H1 (cell line): ENCODE measurements at places on chromosomes 13 and 19. TPM values are rescaled to one million over a fixed set of nuclear protein-coding genes. Genes with fewer than 3 reads are reported as not detected.

The IER2 gene
- 137 and 138 TPM in 2 replicates for total RNA-seq

The HS6ST3 gene
- total RNA-seq, result 1.2 TPM in 2 replicates

The FSD1 gene
- total RNA-seq, result 54.8 and 58.8 TPM in 2 replicates

The FLT3LG gene
- total RNA-seq, result 1.6 and 2.6 TPM in 2 replicates

- H3K36me3 ChIP-seq, result peaks cover 12% of the 10 kb centered on the region; the same call in 1 of the 2 replicates
- DNase-seq, result no peak
- no peak overlapping the region for H3K4me3 ChIP-seq
Observed at GRCh38 chr19:43662487-43662886, 7.5 kb downstream of the PLAUR start.

- DNase-seq, result no peak
- H3K27ac ChIP-seq, result peak overlapping the region; percentile 62; the same call in 1 of the 2 replicates
- no peaks in the 10 kb centered on the region for H3K27me3 ChIP-seq
- H3K36me3 ChIP-seq, result no peaks in the 10 kb centered on the region
- no peaks in the 10 kb centered on the region for H3K4me1 ChIP-seq
- H3K4me3 ChIP-seq, result peak overlapping the region; percentile 81
Observed at GRCh38 chr13:24922387-24922744, 158.4 kb downstream of the RNF17 start.

DNA sequence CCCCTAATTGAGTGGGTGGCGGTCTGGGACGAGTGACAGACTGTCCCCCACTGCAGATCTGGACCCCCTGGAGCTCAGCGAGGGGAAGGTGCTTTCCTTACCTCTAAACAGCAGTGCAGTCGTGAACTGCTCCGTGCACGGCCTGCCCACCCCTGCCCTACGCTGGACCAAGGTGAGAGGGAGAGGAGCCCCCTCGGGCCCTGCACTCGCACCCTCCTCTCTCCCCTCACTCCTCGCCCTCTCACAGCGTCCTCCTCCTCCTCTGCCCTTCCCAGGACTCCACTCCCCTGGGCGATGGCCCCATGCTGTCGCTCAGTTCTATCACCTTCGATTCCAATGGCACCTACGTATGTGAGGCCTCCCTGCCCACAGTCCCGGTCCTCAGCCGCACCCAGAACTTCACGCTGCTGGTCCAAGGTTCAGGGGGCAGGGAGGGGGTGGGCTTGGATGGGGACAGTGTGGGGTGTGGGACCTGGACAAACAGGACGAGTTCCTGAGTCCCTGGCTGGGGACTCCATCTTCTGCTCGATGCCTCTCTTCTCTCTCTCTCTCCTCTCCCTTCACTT lies 9.6 kb downstream of the BCAM start:
- H3K27me3 ChIP-seq, result no peaks in the 10 kb centered on the region; the same call in none of the 2 replicates
- H3K36me3 ChIP-seq, result peaks cover 37% of the 10 kb centered on the region
- no peak for DNase-seq
- no peak overlapping the region for H3K27ac ChIP-seq

DNA sequence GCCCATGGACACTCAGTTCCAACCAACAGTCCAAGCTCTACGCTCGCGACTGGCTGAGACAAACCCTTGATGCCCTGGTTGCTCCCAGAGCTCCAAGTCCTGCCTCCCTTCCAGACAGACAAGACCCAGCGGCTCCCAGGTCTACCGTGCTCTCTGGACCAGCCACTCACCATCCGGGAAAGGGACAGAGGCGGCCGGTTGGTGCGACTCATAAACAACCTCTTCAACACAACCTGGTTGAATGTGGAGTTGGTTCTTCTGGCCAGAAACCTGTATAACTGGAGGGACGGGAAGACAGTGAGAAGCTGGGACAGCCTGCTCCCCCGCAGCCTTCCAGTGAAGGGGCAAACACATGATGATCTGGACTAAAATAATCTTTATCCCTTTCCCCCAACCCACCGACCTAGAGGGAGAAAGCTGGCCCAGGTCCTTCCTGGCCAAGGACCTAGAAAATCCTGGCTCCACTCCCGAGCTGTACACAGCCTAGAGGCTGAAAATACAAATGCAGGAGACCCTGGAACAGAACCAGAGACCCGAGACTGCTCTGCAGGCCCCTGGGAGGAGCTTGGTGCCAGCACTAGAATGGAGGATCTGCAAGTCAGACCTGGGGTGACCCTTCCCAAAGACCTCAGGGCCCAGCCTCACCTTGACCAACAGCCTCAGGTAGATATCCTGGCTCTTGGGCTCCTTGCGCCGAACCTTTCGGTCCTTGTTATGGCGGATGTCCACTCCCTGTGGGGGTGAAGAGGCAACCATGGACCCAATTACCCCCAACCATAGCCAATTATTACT lies 1.6 kb downstream of the RPL18 start:
- peaks cover 38% of the 10 kb centered on the region for H3K4me1 ChIP-seq
- no peak for DNase-seq
- H3K27me3 ChIP-seq, result no peaks in the 10 kb centered on the region
- peak overlapping the region; percentile 94 for H3K4me3 ChIP-seq
- H3K36me3 ChIP-seq, result peaks cover 32% of the 10 kb centered on the region
- H3K27ac ChIP-seq, result 0 out of 2 replicates have a peak overlapping the region, but pooled peaks have one; percentile 18

DNA sequence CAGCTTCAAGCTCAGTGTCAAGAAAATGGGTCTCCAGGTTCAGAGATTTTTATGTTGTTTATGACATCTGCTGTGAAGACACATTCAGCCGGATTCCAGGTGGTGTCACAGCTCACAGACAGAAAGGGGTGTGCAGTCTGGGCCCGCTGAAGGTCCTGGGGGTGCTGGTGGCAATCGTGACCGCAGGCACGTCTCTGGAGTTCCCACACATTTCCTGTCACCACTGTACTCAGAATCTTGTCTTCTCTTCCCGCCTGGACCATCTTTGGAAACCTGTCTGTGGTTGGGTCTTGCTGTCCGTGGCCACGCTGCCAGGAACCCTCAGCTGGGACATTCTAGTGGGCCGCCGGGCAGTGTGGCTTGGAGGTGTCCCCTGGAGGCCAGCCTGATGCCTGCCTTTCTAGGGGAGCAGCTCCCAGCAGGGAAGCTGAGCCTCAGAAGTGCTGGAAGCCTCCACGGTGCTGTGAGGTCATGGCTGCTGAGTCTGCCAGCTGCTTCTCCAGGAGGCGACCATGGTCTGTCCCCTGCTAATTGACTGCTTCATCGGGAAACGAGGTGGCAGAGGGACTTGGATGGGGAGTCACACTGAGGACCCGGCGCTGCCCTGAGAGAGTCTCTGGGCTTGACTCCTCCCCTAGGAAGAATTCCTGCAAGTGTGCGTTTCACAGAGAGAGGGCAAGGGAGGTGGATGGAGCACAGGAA lies 3.7 kb downstream of the TEX29 start:
- H3K4me3 ChIP-seq, result no peak overlapping the region
- no peaks in the 10 kb centered on the region for H3K27me3 ChIP-seq
- no peaks in the 10 kb centered on the region for H3K4me1 ChIP-seq
- H3K27ac ChIP-seq, result no peak overlapping the region
- no peak for DNase-seq
- no peaks in the 10 kb centered on the region for H3K36me3 ChIP-seq

DNA sequence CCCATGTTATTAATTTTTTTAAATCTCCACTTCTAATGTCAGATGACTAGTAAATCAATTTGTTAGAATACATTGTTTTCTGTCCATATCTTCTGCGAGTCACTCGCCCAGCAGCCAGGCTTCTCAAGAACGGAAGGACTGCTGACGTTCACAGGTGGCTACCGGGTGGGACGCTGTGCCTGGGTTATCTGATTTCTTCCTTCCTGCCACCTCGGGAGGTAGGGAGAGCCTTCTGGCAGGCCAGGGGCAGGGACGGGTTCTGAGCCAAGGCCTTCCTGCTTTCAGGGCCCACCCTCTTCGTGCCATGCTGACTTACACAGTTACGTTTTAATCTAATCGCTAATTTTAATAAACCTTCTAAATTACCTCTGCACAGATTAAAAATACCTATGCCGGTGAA lies 7.9 kb upstream of the C1QTNF9 start:
- no peak overlapping the region for H3K4me3 ChIP-seq
- no peaks in the 10 kb centered on the region for H3K4me1 ChIP-seq
- H3K27me3 ChIP-seq, result no peaks in the 10 kb centered on the region
- H3K36me3 ChIP-seq, result peaks cover 16% of the 10 kb centered on the region; the same call in 1 of the 2 replicates

DNA sequence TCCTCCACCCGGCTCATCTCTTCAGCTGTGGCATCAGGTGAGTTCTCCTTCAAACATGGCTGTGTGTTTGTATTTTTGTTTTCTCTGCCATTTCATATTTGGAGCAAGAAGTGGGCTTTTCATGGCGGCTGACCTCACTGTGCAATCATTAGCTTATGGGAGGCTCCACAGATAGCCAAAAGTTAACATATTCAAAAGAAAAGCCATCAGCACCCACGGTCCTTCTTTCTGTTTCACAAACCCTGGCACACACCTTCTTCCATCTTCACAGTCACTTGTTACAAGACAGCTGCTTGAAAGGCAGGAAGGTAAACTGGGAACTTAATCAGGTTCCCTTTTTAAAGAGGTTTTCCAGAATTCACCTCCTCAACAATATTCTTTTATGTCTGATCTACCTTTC lies 69.3 kb upstream of the ATP12A start:
- H3K27me3 ChIP-seq, result 0 out of 2 replicates have a peak, but pooled peaks cover 4% of the 10 kb centered on the region
- 0 out of 2 replicates have a peak, but pooled peaks cover 2% of the 10 kb centered on the region for H3K4me1 ChIP-seq
- no peaks in the 10 kb centered on the region for H3K36me3 ChIP-seq
- no peak overlapping the region for H3K27ac ChIP-seq
- no peak overlapping the region for H3K4me3 ChIP-seq
- DNase-seq, result no peak

GRCh38 chr19:18440415-18440877 lies 2.5 kb upstream of the ISYNA1 start:
- peaks cover 22% of the 10 kb centered on the region for H3K4me1 ChIP-seq
- no peaks in the 10 kb centered on the region for H3K27me3 ChIP-seq
- no peak overlapping the region for H3K27ac ChIP-seq
